ENCODE measurements at places on chromosomes 2 and 18. TPM values are rescaled to one million over a fixed set of nuclear protein-coding genes. Genes with fewer than 3 reads are reported as not detected.

The CFAP210 gene
- total RNA-seq, result 0.23 TPM

DNA sequence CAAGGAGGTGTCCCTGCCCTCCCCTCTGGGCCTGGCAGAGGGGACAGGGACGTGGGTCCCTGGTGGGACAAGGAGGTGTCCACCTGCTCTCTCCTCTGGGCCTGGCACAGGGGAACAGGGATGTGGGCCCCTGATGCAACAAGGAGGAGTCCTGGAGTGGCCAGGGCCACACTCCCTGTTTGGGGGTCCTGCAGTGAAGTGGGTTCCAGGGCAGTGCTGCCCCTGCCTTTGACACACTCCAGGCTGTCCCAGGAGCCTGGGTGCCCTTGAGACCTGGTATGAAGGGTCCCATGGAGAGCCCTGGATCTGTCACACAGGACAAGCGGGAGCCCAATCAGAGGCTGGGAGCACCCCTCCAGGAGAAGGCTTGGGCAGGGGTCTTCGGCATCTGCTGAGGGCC is 75.8 kb upstream of the GPC1 start:
- no peak overlapping the region for H3K27ac ChIP-seq
- no peak for DNase-seq
- H3K4me3 ChIP-seq, result no peak overlapping the region
- no peaks in the 10 kb centered on the region for H3K27me3 ChIP-seq

GRCh38 chr2:1088192-1088860 is 137.7 kb downstream of the SNTG2 start:
- no peaks in the 10 kb centered on the region for H3K27me3 ChIP-seq
- H3K27ac ChIP-seq, result no peak overlapping the region
- DNase-seq, result no peak
- H3K4me1 ChIP-seq, result no peaks in the 10 kb centered on the region
- H3K36me3 ChIP-seq, result no peaks in the 10 kb centered on the region
- H3K4me3 ChIP-seq, result no peak overlapping the region

GRCh38 chr2:197784956-197785941 is at the start of gene BOLL:
BOLL (minus strand) TSS chr2:197785319; CDS start chr2:197781850, 3,469 bp downstream.
- no peaks in the 10 kb centered on the region for H3K36me3 ChIP-seq
- H3K4me1 ChIP-seq, result peaks cover 2% of the 10 kb centered on the region
- H3K27me3 ChIP-seq, result peaks cover 17% of the 10 kb centered on the region
- H3K27ac ChIP-seq, result no peak within 1 kb of the TSS
- DNase-seq, result no peak

Measured in activated CD4-positive, alpha-beta T cell treated with anti-CD3 and anti-CD28 coated beads for 36 hours (primary cell).